GM12864 (cell line): ENCODE measurements at places on chromosomes 16 and 17.
A peak's percentile ranks its signal among the peaks of the same experiment; 100 is the strongest.

DNA sequence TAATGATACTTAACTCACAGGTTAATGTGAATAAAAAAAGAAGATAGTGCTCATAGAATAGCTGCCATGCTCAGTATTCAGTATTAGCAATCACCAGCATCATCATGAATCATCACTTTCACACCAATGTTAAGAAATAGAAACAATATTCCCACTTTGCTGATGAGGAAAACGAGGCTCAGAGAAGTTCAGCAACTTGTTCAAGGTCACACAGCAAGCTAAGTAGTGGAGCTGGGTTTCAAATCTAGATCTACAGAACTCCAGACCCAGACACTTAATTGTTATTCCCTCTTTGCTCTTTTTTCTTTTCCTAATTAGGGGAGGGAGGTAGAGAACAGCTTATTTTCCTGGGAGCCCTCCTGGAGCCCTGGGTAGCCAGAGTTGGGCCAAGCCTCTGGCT lies 22.9 kb downstream of the CLEC19A start:
- no peak for DNase-seq

DNA sequence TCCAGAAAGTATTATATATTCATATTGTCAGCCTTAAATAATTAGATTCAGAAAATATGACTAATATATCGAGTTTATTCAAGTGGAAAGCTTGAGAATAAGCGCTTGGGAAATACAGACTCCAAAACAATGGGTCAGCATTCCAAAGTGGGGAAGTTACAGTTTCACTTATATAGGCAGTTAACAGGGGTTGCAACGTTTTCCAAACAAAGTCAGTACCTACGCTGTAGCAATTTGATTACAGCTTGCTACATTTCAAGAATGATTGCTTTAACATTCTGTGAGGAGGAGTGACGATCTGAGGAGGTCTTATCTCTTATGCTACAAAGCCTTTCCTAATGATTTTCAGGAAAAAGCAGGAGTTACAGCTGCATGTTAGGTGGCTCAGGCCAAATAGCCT lies 34.2 kb upstream of the HS3ST3A1 start:
- DNase-seq = no peak

- DNase-seq = no peak
These were observed 38.9 kb downstream of the SSH2 start for GRCh38 chr17:29891131-29891530.

GRCh38 chr16:9047689-9048301 lies 43.6 kb upstream of the HAPSTR1 start:
- DNase-seq = no peak

DNA sequence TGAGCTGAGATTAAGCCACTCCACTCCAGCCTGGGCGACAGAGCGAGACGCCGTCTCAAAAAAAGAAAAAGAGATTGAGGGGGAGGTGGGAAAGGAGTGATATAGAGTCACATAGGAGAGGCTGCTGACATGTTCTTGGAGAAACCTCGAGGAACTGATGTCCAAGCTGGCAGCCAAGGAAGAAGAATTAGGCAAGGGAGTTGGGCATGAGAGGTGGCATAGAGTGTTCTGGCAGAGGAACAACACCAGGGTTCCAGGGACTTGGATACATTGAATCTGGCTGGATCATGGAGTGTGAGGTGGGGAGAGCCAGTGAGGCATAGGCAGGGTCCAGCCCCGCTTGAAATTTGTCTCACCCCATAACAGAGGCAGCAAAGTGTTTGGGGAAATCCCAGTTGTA lies 10.7 kb downstream of the CDH3 start:
- no peak for DNase-seq

DNA sequence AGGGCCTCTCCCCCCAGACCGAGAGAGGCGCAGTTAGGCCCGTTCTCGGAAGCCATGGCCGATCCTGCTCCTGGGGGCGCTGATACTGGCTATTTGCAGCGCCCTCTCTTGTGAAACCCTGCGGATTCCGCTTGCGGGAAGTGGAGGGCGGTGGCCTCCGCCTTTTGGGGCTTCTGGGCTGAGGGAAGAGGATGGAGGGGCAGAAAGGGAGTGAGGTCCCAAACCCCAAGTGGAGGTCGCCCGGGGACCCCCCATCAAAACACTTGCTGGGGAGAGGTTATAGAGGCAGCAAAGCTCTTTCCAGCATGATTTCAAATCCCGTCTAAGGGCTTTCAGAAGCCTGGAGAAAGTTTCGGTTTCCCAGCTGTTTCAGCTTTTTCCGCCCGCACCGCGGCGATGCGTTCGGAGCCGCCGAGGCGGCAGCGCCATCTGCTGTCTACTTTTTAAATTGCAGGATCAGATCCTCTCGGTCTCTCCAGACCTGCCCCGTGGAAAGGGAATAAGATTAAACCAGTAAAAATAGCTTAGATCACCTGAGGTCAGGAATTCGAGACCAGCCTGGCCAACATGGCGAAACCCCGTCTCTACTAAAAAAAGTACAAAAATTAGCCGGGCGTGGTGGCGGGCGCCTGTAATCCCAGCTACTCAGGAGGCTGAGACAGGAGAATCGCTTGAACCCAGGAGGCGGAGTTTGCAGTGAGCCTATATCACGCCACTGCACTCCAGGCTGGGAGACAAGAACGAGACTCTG lies 15.8 kb downstream of the SNX20 start:
- no peak for DNase-seq

GRCh38 chr16:31134625-31135534 lies 647 bp downstream of the PRSS8 start:
- DNase-seq = no peak

- DNase-seq = no peak
These were observed 3.4 kb downstream of the BLTP2 start for GRCh38 chr17:28641579-28641978.

GRCh38 chr16:89015271-89015859 lies 38.4 kb upstream of the CBFA2T3 start:
- no peak for DNase-seq

- DNase-seq = no peak
These were observed 101.4 kb downstream of the PITPNC1 start for GRCh38 chr17:67478401-67479041.

DNA sequence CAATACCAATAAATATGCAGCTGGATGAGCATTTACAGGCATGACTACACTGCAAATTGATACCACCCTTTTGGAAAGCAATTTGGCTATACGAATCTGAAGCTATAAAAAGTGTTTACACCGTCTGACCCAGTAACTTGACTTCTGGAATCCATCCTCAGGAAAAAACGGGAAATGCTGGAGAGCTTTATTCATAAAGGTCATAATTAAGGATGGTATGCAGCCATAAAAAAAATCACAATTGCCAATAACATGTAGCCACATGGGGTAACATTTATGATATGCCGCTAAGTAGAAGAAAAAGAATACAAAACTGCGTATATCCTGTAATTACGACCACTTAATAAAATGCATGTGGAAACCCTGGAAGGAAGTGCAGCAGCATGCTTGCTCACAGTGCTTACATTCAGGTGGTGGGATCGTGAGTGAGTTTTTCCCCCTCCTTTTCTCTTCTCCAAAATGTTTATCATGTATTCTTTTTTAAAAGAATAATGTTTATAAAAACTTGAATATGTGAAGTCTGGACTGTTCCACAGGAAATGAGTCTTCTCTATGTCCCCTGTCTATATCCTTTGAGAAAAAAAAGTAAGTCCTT lies 34.2 kb downstream of the COPRS start:
- DNase-seq = no peak

DNA sequence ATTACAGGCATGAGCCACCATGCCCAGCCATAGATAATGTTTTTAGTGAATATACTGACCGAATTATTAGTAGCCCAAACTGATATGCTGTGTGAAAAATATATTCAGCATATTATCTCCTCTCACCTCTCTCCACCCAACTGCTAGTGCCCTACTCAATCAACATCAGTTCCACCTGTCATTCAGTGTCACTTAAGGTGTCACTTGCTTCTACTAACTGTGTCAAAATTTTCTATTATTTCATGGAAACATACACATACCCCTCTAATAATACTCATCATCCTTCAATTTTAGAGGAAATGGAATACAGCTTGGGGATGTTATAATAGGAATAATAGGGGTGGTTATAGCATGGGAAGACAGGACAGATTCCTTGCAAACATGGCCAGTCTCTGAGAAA lies 12.6 kb downstream of the EFCAB3 start:
- DNase-seq = no peak

DNA sequence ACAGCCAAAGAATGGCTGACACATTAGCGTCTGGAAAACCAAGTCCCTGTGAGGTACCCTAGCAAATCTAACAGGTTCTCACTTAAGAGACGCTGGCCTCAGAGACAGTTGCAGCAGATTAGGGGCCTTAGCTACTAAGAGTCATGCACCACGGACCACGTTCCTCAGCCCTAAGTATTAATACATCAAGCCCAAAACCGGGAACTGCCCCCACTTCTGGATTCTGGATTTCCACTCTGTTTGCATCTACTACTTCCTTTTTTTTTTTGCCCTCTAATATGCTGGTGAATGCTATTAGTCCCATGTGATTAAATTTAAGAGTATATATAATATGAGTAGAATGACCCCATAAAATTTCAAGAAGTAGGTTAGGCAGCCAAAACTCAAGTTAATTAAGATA lies 775 bp upstream of the TERB1 start:
- DNase-seq = no peak

DNA sequence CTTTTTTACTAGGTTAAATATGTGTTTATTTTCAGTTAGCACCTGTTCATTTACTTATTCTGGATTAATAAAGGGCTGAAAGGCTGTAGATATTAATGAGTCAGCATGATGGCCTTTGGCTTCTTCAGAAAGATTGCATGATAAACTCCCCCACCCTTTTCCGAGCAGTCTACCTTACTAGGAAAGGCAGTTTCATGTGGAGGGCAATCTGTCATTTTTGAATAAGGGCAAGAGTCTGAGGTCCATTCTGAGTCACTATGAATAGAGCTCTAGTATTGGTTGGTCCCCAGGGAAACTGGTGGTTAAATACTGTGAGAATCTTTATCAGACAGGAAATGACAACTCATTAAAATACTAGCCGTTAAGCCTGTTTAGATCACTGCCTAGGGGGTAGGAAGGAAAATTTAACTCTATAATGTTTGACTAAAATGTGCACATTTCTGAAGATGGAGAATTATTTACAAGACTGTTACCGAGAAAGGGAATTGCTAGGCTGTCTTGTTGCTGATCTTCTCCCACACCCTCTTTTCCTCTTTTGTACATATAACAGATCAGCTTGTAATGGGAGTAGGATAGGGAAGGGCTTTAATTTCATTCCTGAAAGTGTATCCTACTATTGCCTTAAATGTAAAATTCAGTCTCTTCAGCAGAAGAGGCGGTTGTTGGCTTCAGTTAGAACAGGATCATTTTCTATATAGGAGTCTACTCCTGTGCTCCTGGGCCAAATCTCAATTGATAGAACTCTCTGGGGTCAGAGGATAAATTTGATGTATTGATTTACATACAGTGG lies 63.3 kb downstream of the TUBD1 start:
- peak; percentile 96 for DNase-seq

DNA sequence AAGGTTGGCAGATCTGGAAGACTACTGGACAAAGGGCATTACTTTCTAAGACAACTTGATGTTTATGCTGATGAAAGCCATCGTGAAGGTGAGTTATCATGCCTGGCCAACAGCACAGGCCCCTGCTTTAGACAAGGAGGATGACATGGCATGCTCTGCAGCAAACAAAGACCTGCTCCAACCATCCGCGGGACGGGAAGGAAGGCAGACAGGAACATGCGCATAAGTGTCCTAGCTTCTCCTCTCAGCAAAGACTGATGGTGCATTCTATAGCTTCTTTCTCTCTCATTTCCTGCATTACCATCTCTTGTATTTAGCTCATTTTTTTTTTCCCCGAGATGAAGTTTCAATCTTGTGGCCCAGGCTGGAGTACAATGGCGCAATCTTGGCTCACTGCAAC lies 5.4 kb downstream of the NPLOC4 start:
- DNase-seq = no peak

DNA sequence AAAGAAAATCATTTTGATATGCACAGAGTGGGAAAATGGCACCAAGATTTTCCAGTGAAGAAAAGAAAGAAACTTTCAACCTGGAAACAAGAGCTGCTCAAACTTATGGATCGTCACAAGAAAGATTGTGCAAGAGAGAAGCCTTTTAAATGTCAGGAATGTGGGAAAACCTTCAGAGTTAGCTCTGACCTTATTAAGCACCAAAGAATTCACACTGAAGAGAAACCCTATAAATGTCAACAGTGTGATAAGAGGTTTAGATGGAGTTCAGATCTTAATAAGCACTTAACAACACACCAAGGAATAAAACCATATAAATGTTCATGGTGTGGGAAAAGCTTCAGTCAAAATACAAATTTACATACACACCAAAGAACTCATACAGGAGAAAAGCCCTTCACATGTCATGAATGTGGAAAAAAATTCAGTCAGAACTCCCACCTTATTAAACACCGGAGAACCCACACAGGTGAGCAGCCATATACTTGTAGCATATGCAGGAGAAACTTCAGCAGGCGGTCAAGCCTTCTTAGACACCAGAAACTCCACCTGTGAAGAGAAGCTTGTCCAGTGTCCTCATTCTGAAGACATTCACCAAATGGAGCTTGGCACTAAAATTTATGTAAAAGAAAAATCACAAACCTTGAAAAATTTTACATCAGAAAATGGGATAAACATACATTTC lies 12.2 kb downstream of the ZNF75A start:
- DNase-seq = no peak

DNA sequence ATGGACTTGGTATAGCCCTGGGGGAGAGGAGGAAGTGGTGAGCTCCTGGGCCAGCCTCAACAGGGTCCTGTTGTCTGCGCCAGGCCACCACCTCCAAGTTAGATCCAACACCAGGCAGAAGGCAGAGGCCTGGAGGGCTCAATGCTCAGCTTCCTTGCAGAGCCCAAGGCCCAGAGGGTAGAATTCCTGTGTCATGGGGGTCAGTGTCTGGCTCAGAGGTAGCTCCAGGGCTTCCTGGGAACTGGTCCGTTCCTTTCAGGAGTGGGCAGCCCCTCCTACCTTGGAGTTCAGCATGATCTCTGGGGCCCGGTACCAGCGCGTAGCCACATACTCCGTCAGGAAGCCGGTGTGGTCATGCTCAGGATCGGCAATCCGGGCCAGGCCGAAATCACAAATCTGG lies 4.4 kb upstream of the GDPD3 start:
- no peak for DNase-seq

- DNase-seq = no peak
These were observed 98.9 kb downstream of the GRIN2A start for GRCh38 chr16:10083301-10083700.

- no peak for DNase-seq
These were observed 559.9 kb upstream of the CDH8 start for GRCh38 chr16:62596125-62596524.

- DNase-seq = no peak
These were observed 3.2 kb downstream of the DPH1 start for GRCh38 chr17:2033153-2033552.

DNA sequence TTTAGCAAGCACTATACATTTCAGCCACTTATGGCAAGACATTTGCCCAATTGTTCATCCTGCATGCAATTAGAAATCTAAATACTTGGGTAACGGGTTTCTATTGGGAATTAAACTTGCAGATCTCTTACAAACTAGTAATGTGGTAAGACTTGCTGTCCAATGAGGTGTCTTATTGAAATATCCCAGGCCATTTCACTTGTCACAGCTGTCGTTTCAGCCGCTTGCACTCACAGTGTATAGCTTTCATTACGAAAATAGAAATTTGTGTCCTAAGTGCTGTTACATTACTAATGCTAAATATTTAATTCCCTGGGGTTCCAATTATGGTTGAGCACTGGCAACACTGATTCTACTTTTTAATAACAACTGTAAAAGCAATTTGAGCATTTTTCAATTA lies 40.3 kb upstream of the IRX5 start:
- DNase-seq = no peak

GRCh38 chr16:27118526-27118925 lies 51.8 kb downstream of the C16orf82 start:
- no peak for DNase-seq
